NCI-H2171 treated with DMSO at 0.1 percent for 48 hours (cell line): ENCODE measurements at places on chromosomes 12 and 14.

GRCh38 chr12:19978193-19978592 is 390.1 kb upstream of the PDE3A start:
- no peak for DNase-seq

GRCh38 chr12:1656902-1657301 is 27.9 kb downstream of the WNT5B start:
- peak; percentile 40 for DNase-seq

GRCh38 chr14:55127460-55127951 is 1.5 kb upstream of the LGALS3 start:
- DNase-seq: no peak

DNA sequence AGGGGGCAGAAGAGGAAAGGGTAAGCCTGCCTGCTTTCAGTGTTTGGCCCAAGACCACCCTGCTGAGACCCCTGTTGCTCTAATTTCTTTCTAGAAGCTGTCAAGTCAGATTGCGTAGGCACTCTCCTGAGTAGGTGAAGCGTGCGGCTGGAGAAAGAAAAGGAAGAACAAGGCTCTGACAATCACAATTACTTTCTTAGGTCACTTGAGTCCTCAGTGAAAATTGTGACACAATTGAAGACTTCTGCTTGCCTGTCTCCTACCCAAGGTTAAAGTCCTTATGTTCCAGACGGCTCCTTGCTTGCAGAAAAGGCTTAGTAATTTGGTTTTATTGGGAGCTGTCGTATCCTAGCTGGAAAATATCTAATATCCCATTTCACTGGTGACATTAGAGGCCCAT is 721 bp upstream of the CTSG start:
- DNase-seq: no peak

DNA sequence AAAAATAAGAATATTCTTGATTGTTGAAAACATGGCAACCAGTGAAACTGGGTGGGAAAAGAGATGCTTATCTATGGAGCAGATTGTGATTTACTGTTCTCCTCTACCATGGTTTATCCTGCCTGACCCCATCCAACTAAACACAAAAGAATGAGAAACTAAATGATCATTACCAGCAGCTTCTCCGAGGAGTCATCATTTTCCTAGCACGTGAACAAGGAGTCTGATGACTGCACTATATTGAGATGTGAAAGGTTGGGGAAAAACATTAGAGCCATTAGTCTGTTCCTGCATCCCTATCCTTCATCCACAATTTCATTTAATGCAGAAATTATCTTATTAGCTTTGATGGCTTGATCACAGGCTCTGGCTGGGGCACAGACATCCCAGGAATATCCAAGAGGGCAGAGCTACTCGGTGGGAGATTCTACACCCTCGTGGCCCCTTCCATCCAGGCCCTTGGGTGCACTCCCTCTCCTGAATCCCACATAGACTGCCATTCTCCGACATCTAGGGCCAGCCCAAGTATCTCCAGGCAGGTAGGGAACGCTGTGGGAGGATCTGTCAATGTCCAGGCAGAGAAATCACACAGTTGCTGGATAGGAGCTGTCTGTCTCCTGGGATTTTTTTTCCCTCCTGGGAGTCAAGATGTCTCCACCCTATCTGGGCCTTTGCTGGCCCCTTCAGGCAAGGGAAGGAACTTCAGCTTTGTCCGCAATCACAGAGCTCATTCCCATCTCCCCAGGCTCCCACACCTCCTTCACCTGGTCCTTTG is 43.3 kb upstream of the DHRS4 start:
- DNase-seq: peak; percentile 80

GRCh38 chr12:64992641-64993040 is 128.5 kb downstream of the WIF1 start:
- no peak for DNase-seq
